Stimulated activated CD8-positive, alpha-beta memory T cell treated with anti-CD3 and anti-CD28 coated beads, Interleukin-2, amount 100 ng/mL, for 1 hour (primary cell): ENCODE measurements at places on chromosomes 16 and 17.

GRCh38 chr16:22138482-22138881, 23.8 kb upstream of the SDR42E2 start:
- no peak for DNase-seq

DNA sequence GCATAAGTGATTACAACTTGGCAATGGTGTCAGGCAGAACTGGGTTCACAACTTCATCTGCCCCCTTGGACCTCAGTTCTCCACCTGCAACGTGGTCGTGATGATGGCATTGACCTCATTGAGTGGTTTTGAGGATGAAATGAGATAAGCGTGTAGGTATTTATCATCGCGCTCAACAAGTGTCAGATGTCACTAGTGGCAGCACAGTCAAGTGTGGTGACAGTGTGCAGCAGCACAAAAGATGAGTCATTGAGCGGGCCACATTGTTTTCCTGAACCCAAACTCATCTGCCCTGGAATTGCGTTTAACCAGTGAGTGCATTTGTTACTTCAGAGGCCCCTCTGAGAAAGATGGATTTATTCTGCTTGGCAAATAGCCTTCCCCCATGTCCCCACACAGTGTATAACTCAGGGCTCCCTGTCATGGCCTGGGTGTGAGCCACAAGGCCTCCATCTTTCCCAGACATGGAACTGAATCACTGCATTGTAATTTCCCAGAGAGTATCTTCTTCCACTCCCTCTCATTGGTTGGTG, 20.9 kb downstream of the IRX3 start:
- DNase-seq = no peak

GRCh38 chr16:49548325-49548970, 174.8 kb downstream of the C16orf78 start:
- no peak for DNase-seq

DNA sequence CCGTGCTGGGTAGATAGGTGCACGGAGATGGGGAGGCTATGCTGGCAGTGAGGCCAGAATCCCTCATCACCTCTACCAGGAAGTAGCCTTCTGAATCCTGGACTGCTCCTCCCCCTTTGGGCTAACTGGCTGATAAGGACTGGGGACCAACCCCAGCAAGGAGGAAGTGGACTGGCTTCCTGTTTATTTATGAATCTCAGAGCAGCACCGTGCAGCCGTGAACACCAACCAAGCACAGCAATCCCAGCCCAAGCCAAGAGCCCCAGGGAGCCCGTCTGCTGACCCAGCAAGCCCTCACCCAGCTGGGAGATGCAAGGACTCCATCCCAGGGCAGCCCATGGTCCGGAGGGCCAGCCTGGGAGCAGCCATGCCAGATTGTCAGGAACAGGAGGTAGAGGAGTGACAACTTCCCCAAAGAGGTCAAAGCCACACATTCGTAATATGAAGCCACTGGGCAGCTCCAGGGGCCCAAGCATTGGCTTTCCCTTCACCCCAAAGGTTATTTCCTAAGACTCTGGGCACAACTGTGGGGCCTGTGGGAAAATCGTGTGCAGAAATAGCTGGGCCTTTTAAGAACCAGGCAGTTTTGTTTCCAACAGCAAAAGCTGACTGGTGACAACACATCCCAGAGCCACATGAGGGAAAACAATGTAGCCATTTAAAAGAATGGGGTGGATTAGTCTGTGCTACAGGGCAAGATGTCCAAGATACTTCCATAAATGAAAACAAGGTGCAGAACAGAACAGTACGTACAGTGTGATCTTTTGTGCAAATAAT, 23.9 kb downstream of the PHB1 start:
- no peak for DNase-seq

- DNase-seq = no peak
These were observed 18.9 kb upstream of the HYDIN start for GRCh38 chr16:71249399-71249798.

GRCh38 chr17:4980644-4981216, 6.7 kb downstream of the CAMTA2 start:
- DNase-seq = no peak

DNA sequence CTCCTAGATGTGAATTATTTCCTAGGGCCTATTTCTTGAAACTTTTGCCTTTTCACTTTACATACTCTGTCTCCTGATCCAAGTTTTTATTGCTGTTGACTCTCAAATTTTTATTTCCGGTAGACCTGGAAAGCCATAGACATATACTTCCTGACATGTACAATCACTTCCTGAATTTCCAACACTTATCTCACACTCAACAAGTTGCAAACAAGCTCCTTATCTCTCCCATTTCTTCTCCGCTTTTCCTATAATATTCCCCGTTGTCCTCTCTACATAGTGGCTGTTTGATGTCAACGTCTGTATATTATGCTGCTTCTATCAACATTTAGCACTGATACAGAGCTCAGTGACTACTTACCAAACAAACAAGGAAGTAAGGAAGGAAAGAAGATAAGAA, 59.3 kb downstream of the IKZF3 start:
- no peak for DNase-seq

DNA sequence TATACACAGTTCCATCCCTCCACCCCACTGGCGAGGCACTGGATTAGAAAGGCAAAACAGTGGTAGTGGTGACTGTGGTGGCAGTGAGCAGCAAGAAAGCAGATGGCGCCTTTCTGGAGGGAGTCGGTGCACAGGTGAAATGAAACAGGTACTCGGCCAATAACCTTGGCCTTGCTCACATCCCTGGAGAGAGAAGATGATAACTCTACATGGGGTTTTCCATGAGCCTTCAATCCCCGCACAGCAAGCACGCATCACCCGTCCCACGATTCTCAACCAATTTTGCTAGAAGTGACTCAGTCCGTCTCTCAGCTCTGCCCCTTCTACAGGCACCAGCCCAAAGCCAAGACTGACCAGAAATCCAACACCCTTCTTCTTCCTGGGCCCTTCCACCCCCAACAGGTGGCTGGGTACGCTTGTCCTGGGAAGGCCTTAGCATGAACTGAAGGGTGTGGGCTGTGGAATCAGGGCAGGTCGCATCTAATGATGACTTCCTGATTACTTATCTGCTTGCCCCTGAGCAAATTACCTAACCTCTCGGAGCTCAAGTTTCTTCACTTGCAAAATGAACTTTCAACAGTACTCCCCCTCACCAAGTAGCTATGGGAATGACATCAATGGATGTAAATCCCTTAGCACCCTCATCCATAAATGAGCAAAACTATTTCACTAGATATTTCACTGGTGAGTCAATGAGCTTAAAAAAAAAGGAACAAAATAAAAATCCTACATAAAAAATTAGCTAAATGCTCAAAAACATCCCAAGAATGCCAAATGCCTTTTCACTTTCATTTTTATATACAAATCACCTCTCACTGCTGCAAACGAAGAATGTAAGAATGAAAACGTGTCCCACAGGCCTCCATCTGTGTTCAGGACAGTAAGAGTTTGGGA, 18.0 kb downstream of the XPO6 start:
- DNase-seq = no peak

DNA sequence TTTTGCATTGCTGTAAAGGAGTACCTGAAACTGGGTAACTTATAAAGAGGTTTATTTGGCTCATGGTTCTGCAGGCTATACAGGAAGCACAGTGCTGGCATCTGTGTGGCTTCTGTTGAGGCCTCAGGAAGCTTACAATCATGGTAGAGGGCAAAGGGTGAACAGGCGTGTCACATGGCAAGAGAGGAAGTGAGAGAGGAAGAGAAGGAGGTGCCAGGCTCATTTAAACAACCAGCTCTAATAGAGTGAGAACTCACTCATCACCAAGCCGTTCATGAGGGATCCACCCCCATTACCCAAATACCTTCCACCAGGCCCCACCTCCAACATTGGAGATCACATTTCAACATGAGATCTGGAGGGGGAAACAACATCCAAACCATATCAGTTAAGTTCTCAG, 16.4 kb upstream of the CLEC19A start:
- DNase-seq = no peak

DNA sequence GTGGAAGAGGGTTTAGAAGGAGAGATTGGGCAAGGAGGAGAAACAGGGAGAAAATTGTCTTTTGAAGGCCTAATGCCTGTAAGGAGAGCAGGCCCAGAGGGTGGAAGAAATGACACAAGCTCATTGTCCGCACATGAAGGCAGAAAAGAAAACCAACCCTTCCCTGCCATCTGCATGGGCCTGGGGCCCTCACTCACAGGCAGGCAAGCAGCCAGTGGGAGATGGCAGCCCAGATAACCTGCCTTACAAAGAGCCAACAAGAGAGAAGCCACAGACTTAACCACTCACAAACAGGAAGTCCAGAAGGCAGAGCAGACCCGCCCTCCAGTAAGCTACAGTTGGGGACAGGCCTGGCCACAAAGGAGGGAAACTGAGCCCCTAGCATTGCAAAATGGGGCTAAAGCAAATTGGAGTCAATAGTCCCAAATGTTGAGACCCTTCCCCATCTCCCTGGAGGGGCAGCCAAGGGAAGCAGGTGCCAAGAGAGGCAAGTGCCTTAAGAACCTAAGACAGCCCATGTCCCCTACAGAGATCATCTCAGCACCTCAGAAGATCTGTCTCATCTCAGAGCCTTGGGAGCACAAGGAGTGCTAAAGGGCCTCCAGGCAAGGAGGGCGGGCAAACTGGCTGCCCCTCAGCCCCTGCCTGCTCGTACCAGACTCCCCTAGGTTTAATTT, 7.3 kb upstream of the TSPOAP1 start:
- DNase-seq = no peak

DNA sequence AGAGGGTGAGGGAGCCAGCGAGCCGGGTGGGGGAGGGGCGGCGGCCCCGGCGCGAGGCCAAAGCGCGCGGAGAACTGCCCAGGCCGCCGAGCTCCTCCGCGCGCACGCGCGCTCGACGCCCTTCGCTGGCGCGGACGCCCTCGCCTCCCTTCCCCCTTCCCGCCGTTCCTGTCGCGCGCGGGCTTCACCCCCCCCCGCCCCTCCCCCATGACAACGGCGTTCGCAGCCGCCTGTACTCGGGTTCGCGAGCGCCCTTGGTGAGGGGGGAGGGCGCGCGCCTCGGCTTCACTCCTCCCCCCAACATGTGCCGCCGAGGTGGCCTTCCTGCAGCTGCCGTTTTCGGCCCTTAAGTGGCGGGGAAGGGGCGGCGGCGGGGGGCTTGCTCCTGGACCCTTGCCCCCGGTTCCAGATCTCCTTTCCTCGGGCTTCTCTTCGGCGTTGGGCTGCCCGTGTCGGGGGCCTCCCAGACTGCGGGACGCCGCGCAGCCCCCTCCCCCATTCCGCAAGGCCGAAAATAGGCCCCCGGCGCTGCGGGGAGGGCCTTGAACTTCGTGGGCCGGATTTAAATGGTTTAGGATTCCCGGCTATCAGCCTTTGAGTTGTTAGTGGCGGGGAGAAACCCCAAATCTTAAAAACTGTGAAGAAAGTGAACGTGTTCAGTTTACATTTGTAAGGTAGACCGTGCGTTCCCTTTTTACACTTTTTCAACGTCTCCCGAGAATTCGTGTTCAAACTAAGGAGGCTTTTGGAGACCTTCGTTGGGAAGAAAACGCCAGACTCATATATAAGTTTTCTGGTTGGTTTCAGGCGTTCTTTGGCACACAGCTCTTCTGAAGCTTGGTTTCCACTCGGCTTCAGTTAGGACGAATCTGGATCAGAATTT, 653 bp downstream of the SRRM2 start:
- no peak for DNase-seq

GRCh38 chr17:82859431-82860403, 19.9 kb upstream of the ZNF750 start:
- no peak for DNase-seq

DNA sequence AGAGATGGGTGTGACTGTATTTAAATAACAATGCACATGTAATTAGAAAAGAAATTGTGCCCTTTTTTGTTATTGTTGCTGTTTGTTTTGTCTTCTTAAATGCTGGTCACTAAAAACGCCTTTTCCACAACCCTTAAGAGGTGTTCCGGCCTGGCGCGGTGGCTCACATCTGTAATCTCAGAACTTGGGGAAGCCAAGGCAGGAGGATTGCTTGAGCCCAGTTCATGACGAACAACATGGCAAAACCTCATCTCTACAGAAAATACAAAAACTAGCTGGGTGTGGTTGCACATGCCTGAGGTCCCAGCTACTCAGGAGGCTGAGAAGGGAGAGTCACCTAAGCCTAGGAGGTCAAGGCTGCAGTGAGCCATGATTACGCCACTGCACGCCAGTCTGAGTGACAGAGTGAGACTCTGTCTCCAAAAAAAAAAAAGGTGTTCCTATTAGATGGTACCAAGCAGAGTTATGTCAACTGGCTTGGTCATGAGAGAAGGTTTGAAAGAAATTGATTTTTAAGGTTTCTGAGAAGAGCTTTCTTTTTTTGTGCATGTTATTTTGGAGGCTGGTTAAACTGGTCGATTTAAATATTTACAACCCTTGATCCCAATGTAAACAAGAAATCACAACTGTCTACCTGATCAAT, 23.5 kb upstream of the RFFL start:
- no peak for DNase-seq

DNA sequence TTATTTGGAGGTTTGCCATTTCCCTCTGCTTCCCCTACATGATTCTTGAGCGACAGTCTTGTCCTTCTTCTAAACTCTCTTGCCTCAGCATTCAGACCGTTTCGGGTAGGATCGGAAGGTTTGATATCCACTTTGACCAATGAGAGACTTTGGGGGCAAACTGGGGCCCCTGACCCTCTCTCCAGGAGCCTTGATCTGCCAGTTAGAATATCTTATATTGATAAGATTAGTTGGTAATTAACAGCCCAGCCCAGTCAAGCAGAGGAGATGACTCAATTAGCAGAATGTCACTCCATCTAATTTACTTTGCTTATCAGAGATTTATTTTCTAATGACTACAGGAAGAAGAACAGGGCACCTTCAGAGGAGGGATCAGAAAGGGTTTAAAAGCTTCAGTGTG, 532.8 kb downstream of the XYLT1 start:
- no peak for DNase-seq

DNA sequence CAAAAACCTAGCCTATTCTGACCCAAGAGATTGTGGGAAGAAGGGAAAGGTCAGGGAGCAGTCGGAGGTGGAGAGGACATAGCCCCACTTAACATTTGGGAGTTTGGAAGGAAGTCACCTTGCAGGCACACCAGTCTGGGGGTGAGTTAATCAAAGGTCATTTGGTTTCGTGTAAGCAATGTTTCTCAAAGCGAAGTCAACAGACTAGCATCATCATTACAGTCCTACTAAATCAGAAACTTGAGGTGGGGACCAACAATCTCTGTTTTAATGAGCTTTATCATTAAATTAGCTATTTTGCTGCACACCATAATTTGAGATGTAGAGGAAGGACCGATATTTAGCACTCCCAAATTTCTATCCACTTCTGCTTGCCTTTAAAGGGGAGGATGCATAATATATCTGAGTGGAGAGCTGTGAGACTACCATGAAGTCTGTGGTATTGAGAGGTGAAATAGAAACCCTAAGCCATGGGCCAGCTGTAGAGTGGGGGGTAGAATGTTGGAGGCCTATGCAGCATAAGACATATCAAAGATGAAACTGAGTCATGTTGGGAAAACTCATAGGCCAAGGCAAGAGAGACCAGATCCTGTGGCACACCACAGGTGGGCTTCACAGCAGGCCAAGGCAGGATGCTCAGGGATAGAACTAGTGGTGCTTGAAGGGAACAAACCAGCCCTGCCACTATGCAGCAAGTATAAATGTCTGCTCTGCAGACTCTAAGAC, 141.7 kb upstream of the ANKFN1 start:
- no peak for DNase-seq

GRCh38 chr16:30115238-30115637, 1.9 kb upstream of the GDPD3 start:
- no peak for DNase-seq
